Colonic mucosa (tissue), 4 donors: ENCODE measurements at places on chromosomes 7 and 10.
A peak's percentile ranks its signal among the peaks of the same experiment; 100 is the strongest.

DNA sequence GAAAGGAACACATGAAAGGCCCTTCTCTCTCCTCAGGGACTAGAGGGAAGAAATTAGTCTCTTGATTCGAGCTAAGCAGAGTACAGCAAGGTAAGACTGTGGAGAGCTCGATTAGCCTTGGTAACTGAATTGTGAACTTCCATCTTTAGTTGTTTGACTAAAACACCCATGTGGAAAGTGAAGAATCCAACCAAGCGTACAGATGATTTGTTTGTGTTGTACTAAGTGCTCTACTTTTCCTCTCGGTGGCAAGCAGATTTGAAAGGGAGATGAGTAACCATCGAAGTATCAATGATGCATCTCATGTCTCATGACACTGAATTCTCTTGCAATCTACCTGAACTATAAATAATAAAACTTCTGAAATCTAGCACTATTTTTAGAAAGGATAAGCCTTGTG, 80.7 kb downstream of the FZD1 start:
- no peak for DNase-seq

DNA sequence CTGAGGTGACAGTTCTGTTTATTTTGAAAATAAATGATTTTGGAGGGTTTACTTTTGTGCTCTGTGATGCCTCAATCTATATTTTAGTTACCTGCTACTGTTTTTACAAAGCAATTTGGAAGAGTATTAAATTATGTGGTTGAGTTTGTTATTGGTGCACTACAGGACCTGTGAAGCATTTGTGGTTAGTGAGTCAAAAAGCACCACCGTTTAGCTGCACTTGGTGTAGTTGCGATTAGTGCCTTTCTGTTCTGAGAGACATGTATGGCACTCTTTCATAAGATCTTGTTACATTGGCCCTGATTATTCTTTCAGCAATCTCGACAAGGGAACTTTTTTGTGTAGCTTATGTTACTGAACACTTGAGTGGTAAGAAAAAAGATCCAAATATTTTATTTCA, 132.2 kb downstream of the BBS9 start:
- DNase-seq = no peak

GRCh38 chr10:126843299-126843934, 61.8 kb upstream of the DOCK1 start:
- peak; percentile 83 for DNase-seq

DNA sequence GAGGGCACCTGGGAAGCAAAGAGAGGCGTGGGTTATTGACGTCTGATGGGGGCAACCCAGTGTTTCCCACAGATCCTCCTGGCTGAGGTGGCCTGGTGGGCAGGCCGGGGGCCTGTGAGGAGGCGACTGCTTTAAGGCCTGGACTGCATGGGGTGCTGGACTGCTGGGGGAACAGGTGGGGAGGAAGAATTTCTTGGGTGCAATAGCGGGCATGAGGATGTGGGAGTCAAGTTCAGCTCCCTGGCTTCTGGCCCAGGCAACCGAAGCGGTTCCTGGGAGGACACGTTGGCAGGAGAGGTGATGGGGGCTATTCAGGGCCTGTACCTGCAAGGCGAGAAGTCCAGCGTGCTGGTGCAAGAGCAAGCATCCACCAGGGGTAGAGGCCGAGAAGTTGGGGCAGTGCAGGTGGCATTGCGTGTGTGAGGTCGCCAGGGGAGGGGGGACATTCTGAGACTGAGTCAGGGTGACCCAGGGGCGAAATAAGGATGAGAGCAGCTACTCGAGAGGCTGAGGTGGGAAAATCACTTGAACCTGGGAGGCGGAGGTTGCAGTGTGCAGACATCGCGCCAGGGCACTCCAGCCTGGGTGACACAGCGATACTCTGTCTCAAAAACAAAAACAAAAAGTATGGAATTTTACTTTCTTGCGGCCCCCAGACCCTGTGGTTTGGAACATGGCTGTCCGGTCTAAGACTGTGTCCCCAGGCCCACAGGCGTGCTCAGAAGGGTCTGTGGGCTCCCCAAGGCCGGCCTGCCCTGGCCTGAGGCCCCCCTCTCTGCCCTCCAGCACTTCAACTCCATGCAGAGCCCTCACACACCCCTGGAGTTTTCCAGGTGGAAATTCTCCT, 53.6 kb upstream of the ELN start:
- peak; percentile 16 for DNase-seq

- DNase-seq = no peak
Measured at GRCh38 chr10:86708068-86708782, 39.9 kb downstream of the LDB3 start.
